H54 (cell line): ENCODE measurements at places on chromosomes 3 and 15.

GRCh38 chr3:117719316-117719926 is 1009.8 kb downstream of the TUSC7 start:
- no peak for DNase-seq

GRCh38 chr3:110384601-110385000 is 687.0 kb upstream of the NECTIN3 start:
- no peak for DNase-seq

DNA sequence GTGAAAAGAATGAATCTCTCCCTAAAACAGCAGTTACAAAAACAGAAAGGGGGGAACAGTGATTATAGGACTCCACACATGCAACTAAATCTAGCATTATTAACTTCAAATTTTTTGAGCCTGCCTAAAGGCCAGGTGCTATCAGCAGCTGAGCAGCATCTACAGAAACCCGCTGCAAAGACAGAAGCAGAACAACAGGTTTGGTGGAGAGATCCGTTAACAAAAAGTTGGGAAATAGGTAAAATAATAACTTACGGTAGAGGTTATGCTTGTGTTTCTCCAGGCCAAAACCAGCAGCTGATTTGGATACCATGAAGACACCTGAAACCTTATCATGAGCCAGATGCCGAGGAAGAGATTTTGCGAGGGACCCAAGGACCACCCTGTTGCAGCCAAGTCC is 201.6 kb upstream of the UBE3A start:
- DNase-seq = no peak

GRCh38 chr3:84008623-84009022 is 950.2 kb upstream of the CADM2 start:
- DNase-seq = no peak

DNA sequence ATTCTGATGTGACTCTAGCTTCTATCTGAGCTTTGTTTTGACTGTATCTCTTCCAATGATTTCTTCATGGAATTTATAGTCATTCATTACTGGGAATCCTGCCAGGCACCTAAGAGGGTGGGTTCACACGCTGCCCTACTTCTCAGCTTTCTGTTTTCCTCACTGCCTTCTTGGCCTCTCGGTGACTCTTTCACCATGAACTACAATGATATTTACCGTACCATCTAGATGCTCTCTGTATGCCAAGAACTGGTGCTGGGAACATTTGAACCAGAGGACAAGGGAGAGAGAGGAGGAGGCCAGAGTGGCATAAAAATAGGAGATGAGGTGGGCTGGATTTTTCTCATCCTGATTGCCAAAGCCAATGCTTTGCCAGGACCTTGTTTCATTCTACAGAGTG is 280.0 kb upstream of the P2RY1 start:
- no peak for DNase-seq

- no peak for DNase-seq
Measured at GRCh38 chr15:61639491-61639890, 410.4 kb upstream of the RORA start.

DNA sequence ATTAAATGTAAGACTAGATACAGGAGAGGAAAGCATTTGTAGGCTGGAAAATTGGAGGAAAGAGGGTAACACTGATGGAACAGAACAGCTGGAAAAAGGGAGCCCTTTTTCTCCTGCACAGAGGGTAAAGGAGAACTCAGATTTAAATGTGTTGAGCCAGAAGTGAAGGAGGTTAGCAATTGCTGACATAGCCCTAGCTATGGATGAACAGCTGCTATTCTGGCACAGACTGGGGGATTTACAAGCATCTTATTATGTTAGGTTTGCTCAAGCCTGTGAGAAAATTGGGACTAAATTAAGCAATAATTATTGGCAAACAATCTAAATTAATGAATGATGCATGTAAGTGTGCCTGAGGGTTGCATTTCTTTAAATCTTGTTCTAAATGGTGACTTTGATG is 40.6 kb upstream of the PRR20G start:
- DNase-seq = no peak

DNA sequence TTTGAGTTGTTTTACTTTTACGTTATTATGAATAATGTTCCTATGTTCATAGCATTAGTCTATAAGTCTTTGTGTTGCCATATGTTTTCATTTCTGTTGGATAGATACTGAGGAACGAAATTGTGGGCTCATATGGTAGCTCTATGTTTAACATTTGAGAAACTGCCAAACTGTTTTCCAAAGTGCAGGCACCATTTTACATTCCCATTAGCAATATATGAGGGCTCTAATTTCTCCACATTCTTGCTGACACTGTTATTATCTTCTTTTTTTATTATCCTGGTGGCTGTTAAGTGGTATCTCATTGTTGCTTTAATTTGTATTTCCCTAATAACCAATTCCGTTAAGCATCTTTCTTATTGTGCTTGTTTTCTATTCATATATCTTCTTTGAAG is 1.8 kb upstream of the PIK3R4 start:
- DNase-seq = no peak

GRCh38 chr3:123491966-123492587 is 43.2 kb upstream of the ADCY5 start:
- DNase-seq = no peak

DNA sequence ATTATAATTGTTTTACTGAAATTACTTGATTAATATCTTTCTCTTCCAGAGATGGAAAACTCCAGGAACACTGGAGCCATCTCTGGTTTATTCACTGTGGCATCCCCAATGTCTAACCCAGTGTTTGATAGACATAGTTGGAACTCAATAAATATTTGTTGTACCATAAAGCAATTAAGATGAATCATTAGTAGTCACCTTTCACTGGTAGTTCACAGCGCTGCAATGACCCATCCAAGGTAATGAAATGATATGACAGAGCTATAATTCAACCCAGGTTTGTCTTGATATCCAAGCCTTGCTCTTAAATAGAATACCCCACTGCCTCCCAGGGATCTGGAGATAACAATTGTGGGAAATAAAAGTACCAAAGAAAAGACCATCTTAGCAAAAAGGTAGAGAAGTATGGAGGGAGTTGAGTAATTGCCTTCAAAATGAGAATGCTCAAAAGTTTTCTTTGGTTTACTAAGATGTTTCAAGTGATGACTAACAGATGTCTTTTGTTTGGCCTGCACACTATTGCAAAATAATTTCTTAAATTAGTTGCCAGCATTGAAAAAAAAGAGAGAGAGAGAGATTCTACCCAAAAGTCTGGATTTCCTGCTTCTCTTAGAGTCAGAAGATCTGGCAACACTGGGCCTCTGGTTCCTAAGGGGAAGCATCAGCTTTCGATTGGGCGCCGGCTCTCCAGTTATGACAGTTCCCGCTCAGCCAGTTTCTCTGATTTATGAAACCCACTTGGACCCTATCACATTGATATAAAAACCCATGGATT is 348.5 kb downstream of the ERC2 start:
- DNase-seq = no peak

GRCh38 chr15:50825946-50826345 is 60.4 kb upstream of the SPPL2A start:
- DNase-seq = no peak

DNA sequence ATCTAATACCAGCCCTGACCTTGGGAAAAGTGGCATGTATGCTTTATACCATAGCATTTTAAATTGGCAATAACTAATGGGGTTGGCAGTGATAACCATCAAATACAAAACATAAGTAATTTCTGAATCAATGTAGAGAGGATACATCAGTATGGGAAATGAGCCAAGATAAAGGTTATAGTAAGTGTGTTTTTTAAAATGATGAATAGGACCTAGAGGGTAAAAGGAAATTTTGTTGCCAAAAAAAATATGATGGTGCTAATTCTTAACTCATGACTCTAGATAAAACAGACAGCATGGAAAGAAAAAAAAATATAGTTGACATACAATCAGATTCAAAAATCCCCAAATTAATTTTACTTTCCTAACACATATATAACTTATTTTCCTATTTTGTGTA is 75.4 kb upstream of the ROBO1 start:
- DNase-seq = no peak

GRCh38 chr3:46929324-46929723 is 47.2 kb downstream of the CCDC12 start:
- no peak for DNase-seq

DNA sequence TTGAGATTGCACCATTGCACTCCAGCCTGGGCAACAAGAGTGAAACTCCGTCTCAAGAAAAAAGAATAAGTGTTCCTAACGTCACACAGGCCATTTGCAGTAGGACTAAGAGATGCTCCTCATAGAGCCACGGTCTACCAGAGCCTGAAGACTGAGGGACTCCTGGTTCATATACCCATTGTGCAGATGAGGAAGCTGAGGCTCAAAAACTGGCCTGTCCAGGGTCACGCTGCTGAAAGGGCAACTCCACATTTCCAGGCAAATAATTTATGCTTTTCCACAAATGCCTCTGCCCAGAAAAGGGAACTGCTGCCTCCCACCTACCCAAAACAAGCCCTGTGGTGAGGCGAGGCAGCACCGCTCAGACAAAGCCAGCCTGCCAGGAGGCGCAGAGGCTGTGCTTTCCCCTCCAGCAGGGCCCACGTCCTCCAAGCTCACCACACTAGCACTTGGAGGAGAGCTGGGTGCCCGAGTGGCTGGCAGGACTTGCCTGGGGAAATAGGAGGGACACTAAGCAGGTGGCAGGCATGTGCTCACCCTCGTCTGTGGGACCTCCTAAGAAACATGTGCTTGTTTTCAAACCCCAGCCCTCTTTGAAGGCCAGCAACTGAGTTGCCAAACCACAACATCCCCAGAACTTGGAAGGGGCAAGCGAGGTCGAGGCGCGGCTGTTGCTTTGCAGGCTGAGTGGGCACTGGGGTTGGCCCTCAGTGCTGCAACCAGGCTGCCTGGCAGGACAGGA is 195.6 kb downstream of the XXYLT1 start:
- no peak for DNase-seq

- no peak for DNase-seq
Measured at GRCh38 chr15:80639168-80639555, 55.9 kb upstream of the ABHD17C start.

DNA sequence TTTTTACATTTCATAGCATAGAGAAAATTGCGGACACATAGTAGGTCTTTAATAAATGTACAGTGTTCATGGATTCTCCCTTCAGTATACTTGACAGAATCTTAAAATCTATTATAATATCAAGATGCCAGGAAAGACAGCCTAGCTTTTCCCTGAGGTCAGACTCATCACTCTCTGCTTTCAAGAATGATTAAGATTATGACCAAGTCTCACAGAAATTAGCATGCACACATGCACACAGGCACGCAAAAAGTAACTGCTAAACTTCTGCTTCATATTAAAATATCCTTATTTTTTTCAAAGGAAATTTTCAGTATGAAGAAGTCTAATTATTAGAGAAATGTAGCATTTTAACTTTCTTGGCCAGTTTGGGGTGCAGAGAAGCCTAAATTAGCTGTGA is 493.8 kb upstream of the NECTIN3 start:
- no peak for DNase-seq

GRCh38 chr15:47813748-47814384 is 96.6 kb downstream of the SEMA6D start:
- DNase-seq = no peak

DNA sequence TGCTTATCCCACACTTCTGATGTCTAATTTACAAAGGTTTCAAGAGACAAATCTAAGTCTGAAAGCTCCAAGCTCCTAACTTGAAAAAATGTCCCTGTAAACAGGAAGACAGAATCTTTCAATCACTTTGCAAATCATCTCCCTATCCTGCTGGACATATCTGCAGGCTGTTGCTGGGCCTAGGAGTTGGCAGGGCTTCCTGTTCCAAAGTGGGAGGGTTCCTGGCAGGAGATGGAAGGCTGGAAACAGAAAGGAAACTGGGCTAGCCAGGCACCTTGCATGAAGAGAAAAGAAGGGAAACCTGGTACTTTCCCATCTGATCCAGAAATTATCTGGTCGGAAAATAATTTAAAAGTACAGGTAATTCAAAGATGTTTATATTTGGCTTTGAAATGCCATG is 227.3 kb upstream of the IL12A start:
- no peak for DNase-seq
